ENCODE measurements at places on chromosomes 2 and 18. TPM values are rescaled to one million over a fixed set of nuclear protein-coding genes. Genes with fewer than 3 reads are reported as not detected.

FKBP1B gene
- 3.4 TPM for total RNA-seq

ACADL gene
- total RNA-seq: 30.2 TPM

IL36G gene
- total RNA-seq: not detected

PRKAG3 gene
- not detected for total RNA-seq

FLACC1 gene
- 0.98 TPM for total RNA-seq

DNA sequence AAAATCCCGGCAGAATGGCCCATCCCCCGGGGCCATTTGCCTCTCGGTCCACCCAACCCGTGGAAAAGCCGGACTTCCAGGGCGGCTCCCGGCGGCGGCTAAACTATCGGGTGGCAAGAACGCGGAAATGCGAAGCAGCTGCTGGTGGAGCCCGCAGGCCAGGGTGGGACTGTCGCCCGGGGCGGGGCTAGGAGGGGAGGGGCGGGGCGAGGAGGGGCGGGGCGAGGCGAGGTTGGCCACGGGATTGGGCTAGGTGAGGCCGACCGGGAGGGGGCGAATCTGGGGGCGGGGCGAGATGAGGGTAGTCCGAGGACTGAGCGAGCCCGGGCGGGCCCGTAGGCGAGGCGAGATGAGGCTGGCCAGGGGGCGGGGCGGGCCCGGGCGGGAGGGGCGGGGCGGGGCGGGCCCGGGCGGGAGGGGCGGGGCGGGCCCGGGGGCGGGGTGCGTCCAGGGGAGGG, 315 bp upstream of the SLC66A3 start:
- peak; percentile 100 for DNase-seq

DNA sequence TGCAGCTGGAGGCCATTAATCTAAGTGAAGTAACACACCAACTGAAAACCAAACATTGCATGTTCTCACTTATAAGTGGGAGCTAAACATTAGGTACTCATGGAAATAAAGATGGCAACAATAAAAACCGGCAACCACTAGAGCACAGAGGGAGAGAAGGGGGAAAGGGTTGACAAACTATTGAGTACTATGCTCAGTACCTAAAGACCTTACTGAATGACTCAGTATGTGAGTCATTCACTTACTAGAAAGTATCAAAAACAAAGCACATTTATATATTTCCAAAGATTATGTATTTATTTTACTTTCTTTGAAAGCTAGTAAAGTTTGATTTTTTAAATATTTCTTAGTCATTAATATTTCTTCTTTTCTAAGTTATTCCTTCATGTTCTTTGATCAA, 48.9 kb downstream of the ZNF385B start:
- DNase-seq: no peak

DNA sequence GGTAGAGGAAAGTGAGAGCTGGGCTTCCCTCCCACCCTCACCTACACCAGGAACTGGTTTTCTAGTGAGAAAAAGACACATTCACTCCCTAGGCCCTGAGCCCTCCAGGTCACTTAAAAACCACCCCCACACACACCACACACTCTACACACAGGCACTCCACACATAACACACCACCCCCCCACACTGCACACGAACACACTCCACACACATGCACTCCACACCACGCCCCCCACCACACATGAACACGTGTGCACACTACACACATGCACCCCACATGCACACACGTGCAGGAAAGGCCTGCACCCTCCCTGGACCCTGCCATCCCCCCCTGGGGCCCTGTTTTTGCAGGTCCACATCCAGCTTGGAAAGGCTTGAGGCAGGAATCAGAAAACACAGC, 67.6 kb downstream of the RALBP1 start:
- no peak for DNase-seq

DNA sequence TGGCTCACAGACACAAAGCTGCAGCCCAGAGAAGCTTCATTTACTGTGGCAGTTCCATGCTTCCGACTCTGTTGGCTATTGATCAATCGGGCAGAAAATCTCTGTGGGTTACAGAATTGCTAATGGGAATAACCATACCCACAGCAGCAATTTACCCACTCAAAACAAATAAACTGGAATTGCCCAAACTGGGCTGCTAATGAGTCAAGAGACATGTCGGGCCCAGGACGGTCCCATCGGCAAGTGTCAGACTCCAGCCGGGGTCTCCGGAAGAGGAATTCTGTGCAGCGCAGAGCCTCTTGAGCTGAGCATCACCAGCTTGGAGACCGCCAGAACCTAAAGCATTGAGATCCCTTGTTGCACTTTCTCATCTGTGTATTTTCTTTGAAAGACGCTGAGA, 67.8 kb downstream of the TMEM18 start:
- DNase-seq: no peak

- no peak for DNase-seq
Observed at GRCh38 chr2:235002198-235003095, 50.6 kb downstream of the SH3BP4 start.

DNA sequence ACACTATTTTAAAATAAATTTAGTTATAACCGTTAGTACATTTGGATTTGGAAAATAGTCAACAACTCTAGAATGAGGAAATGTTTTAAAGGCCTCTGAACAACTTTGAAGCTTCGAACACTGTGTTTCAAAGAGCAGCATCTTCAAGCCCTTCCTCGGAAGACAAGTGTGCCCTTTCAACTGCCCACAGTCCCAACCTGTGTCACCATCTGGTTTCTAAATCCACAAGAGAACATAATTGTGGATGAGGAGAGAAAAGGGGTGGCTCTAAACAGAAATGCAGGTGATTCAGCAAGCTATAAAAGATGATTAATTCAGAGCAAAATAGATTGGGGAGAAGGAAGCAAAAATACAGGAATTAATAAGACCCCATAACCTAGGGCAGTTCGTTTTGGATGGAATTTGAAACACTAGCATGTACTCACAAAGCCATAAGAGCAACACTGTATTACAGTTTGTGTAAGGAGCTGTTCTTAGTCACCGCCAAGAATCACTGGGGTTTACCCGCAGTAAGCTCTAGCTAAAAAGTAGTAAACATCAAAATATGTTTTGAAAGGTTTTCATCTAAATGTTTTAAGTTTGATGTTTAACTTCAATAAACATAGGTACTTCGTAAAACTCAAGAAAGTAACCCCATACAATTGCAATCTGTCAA, 160.7 kb downstream of the EIPR1 start:
- no peak for DNase-seq

Data from right lobe of liver (tissue), 6 donors.